ENCODE measurements at places on chromosomes 6 and 20. TPM values are rescaled to one million over a fixed set of nuclear protein-coding genes. Genes with fewer than 3 reads are reported as not detected.

Gene SNAI1
- total RNA-seq = 3.7 TPM

Gene PI3
- total RNA-seq = 8.7 TPM

DNA sequence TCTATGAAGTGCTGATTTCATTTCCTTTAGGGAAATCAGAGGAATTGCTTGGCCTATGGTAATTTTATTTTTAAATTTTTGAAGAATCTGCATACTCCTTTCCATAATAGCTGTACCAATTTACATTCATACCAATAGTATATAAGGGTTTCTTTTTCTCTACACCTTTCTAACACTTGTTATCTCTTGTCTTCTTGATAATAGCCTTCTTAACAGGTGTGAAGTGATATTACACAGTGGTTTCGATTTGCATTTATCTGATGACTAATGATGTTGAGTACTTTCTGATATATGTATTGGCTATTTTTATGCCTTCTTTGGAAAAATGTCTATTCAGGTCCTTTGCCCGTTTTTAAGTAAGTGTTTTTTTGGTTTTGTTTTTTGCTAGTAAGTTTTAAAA, 40.8 kb downstream of the SMAP1 start:
- H3K4me3 ChIP-seq = no peak overlapping the region
- H3K36me3 ChIP-seq = no peaks in the 10 kb centered on the region
- no peaks in the 10 kb centered on the region for H3K4me1 ChIP-seq
- no peak overlapping the region for H3K27ac ChIP-seq
- DNase-seq = no peak

DNA sequence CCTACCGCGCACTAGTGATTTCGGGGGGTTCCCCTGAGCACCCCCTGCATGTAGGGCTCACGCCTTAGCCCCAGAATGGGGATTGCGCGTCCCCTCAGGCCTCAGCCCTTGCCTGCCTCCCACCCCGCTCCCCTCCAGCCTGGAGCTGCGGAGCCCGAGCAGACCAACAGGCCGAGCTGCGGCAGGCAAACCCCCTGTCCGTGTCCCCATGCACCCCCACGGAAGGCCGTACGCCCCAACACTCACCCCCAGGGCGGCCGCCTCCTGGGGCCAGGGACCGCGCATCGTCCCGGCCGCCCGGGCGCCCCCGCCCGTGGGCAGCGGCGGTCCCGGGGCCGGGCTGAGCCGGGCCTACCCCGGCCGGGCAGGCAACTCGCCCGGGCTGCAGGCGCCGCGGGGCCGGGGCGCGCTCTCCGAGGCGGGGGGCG, 1.2 kb upstream of the KCNB1 start:
- no peaks in the 10 kb centered on the region for H3K36me3 ChIP-seq
- no peak overlapping the region for H3K27ac ChIP-seq
- H3K4me1 ChIP-seq = no peaks in the 10 kb centered on the region
- H3K27me3 ChIP-seq = no peaks in the 10 kb centered on the region
- DNase-seq = peak; percentile 57

DNA sequence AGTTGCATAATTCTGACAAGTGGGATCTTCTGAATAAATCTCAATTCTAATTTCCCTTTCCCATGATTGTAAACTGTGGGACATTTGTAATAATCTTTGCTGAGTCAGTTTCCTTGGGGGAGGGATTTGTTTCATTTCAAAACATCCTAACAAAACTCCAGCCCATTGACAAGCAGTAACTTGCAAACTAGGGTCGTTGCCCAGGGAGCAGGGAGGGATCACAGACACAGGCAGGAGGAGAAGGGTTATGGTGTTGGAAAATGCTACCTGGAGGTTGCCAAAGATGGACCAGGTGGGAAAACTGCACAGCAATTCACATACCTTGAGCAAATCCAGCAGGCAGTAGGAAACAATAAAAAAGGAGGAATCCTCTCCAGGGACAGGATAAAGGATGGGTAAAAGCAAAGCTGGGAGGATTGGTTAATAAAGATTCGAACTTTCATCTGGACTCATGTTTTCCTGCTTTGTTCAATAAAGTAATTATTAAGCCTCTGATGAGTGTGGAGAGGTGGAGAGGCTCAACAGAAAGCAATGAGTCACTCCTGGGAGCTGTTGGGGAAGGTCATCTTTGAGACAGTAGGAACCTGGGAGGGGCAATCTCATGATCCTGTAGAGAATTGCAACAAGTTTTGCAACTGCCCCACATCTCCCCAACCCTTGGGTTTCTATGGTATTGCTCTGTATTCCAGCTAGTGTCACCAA, 87.3 kb upstream of the AKIRIN2 start:
- H3K27ac ChIP-seq = peak overlapping the region; percentile 19
- DNase-seq = no peak
- H3K4me3 ChIP-seq = peak overlapping the region; percentile 12
- H3K36me3 ChIP-seq = no peaks in the 10 kb centered on the region
- H3K27me3 ChIP-seq = no peaks in the 10 kb centered on the region

GRCh38 chr6:15402406-15403045, 156.7 kb downstream of the JARID2 start:
- H3K36me3 ChIP-seq = no peaks in the 10 kb centered on the region
- no peak overlapping the region for H3K27ac ChIP-seq
- no peaks in the 10 kb centered on the region for H3K27me3 ChIP-seq
- DNase-seq = no peak
- peaks cover 16% of the 10 kb centered on the region for H3K4me1 ChIP-seq

DNA sequence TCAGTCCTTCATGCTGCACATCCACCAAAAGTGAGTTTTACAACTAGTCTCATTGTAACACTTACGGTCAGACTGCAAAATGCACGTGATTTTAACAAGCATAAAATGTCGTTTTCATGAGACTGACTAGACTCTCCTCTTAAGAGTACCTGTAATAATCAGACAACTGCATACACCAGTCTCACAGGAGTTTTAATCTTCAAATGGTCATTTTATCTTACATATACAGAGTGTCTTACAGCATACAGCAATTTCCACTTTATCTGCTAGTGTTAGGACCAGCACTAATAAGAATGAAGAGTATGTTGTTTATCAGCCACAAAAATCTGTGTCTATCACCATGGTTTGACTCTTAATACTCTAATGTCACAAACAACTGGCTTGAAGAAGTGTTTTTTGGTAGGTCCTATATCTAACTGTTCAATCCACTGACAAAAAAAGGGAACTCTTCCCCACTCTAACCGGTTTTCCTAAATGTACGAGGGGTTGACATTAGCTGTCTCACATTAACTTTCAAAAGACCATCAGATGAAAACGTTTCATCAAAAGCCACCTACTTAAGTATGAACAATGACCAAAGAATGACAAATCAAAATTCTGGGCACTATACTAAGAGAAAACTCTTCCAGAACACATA, 1.5 kb upstream of the ASF1A start:
- H3K27me3 ChIP-seq = no peaks in the 10 kb centered on the region
- no peak for DNase-seq
- H3K36me3 ChIP-seq = no peaks in the 10 kb centered on the region
